ENCODE measurements at places on chromosomes 11 and 22.

GRCh38 chr11:19428206-19429002 is 187.7 kb upstream of the E2F8 start:
- no peak for DNase-seq

- DNase-seq: no peak
These were observed 5.7 kb downstream of the APOBEC3D start for GRCh38 chr22:39026509-39027150.

DNA sequence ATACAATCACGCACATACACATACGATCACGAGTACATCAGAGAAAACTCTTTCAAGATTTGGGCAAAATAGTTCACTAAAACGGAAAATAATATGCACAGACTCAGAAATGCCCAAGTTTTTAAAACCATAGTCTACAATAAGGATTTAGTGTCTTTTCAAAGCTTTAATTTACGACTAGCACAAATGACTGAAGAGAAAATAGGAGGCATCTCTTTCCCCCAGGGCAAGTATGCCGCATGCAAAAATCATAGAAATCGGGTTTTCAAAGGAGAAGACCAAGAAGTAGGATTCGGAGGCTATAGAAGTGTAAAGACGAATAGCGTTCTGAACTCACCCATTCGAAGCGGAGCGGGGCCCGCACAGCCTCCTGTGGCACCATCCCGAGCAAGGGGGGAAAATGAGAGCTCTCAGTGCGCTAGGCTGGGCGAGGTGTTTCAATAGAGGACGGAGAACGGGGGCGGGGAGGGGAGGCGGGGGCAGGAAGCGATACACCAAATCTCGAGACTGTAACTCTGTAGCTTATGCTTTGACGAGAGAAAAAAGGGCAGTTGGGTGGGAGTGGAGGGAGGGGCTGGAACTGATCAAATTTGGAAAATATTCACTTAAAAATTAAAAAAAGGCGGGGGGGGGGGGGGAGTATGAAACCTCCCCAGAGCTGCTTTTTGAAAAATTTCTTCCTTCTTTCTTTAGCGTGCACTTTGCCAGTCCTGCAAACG is 15.8 kb downstream of the BLID start:
- DNase-seq: no peak

GRCh38 chr11:67277231-67277961 is 11.1 kb downstream of the GRK2 start:
- peak; percentile 79 for DNase-seq

DNA sequence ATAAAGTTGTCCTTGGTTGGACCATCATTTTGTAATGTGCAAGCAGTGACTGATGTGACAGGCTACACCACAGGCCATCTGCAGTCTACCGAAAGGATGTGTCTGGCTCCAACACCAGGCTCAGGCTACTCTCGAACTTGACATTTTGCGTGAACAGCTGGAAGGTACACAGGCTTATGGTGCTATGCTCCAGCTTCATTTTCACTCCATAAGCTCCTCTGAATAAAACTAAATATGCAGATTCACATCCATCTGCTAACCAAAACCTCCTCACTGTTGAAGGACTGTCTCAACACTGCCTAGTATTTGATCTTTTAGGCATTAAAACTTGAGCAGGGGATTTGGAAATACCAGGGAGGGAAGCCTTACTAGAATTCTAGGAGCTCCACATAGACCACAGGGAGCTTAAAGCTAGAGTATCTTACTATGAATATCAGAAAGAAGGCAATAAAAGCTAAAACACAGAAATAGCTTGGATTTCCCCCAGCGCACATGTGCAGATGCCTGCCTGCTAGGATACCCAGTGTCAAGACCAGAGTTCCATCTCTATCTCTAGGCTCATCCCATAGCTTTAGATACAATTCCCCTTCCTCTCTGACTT is 383.9 kb upstream of the FAT3 start:
- DNase-seq: no peak

DNA sequence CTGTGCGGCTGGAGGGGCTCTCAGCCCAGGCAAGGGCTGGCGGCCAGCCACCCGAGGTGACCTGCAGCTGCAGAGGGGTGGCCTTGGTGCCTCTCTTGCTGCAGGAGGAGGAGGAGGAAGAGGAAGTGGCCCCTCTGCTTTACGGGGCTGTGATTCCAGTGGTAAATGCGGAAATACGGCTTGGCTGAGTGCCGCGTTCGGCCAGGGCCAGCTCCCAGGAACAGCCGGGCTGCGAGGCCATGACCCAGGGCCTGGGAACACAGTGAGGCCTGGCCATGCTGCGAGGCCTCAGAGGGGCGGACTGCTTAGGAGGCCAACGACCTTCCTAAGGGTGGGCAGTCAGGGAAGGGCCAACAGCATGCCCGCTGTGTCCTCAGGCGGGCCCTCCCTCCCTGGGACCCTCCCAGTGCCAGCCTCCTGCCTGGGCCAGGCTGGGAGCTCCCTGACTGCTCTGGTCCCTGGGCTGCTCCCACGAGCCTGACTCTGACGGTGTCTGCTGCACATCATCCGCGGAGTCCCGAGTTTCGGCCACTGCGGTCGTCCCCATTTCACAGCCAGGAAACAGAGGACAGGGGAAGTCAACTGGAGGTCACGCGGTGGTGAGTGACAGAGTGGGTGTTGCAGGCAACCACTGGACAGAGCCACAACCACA is 20.8 kb upstream of the PPARA start:
- DNase-seq: no peak

DNA sequence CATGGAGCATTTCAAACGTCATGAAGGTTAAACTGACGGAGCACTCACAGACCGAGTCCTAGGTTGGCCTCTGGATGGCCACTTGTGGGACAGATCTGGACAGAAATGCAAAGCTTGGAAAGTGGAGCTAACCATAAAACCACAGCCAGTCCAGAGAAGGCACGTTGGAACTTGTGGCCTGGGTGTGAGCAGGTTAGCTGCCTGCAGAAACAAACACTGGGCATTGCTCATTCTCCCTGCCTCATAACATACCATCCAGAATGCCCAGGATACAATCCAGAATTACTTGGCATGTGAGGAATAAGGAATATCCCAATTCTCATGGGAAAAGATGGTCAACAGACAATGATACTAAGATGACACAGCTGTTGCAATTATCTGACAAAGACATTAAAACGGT is 1005.0 kb downstream of the TBC1D22A start:
- no peak for DNase-seq

GRCh38 chr11:121367001-121367843 is 74.7 kb downstream of the SC5D start:
- DNase-seq: peak; percentile 17

DNA sequence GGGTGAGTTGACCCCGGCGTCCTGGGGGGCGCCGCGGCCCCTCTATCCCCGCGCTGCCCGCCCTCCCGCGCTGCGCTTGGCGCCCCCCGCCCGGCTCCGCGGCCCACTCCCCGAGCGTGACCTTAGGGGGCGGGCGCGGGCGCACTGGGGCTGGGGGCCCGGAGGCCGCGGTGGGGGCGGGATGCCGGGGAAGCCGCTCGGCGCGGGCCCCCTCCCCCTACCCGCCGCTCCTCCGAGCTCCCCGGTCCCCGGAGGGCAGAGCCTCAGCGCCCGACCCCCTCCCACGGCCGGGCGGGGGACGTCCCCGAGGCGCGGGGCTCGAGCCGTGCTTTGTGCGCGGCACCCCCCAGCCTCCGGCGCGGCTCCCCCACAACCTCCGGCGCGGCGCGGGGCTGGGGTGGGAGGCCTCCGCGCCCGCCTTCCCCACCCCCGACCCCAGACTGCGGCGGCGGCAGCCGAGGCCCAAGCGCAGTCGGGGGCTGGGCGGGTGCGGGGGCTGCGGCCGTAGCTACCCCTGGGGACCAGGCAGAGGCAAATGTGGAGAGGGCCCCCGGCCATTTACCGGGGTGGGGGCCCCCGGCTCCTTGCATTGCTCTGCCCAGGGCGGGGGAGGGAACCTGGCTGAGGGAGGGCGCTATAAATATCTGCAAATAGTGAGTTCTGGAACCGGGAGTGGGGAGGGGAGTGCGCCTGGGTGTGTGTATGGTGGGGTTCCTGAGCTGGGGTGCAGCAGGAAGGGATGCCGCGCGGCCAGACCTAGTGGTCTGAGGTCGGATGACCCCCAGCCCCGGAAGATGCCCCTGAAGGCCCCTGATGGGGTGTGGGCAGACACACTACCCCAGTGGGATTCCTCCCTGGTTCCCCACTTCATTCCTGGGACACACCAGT is 988 bp downstream of the MGAT3 start:
- DNase-seq: no peak

DNA sequence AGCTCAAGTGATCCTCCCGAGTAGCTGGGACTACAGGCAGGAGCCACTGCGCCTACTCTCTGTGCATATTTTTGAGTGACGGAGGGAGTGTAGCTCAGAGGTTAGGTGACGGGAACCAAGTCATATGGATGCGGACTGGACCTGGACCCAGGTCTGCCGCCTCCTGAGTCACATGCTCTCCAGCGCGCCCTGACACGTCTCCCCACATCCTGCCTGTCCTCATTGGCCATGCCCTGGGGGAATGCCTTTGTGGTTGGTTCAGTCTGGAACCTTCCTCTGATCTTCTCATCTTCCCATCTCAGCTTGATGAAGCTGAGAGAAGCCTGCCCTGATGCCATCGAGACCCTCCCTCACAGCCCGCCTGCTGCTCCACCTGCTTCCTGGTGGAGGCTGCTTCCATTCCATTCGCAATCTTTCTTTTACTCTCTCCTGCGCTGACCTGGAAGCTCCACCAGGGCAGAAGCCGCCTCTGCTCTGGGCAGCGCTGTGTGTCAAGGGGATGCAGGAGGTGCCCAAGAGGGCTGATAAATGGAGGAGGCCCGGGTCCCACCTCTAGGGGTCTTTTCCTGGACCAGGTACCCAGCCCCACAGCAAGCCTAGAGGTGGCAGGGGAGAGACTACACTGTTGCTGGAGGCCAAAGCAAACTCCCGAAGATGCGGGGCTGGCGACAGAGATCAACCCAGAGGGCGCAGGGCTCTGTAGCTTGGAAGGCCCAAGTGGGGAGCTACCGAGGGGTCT is 13.9 kb upstream of the BAIAP2L2 start:
- DNase-seq: no peak

GRCh38 chr22:32810555-32811133 is 9.1 kb downstream of the TIMP3 start:
- no peak for DNase-seq

- no peak for DNase-seq
These were observed 20.4 kb downstream of the FXYD6 start for GRCh38 chr11:117855912-117856651.

- DNase-seq: no peak
These were observed 19.6 kb downstream of the DAGLA start for GRCh38 chr11:61699737-61700160.

All from activated CD4-positive, alpha-beta T cell treated with anti-CD3 and anti-CD28 coated beads, Interleukin-2, amount 50 U/mL, for 4 hours (primary cell).